ENCODE measurements at places on chromosomes 5 and 9.

DNA sequence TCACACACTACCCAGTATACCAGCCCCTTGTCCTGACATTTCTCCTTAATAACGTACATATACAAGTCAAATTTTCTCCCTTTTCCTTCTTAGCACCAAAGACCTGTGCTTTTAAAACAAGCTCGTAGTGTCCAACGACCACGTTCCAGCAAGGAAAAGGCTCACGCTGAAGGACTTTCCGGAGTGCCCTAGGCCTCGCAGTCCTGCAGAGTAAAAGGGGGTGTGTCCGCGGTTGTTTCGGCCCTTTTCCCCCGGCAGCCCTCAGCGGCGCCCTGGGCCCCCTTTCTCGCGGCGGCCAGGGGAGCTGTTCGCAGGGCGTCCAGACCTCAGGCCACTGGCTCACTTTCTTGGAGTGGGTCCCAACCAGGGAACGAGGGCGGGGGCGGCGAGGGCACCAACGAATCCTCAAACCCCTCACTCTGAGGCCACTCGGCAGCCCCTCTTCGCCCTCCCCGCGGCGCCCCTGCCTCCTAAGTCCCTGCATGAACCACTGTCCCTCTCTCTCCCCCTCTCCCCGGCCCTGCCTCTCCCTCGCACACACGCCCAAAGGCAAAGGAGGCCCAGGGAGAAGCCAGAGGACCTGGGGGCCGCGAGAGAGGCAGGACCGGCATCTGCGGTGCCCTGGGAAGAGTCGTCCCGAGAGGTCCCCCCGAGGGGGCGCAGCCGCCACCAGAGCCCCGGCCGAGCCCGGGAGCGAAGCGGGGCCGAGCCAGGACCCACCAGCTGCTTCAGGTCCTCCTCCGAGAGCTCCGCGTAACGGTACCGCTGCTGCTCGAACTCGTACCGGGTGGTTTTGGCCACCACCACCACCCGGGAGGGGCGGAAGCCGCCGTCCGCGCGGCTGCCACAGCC, 720 bp downstream of the NADK2 start:
- DNase-seq, result peak; percentile 67

DNA sequence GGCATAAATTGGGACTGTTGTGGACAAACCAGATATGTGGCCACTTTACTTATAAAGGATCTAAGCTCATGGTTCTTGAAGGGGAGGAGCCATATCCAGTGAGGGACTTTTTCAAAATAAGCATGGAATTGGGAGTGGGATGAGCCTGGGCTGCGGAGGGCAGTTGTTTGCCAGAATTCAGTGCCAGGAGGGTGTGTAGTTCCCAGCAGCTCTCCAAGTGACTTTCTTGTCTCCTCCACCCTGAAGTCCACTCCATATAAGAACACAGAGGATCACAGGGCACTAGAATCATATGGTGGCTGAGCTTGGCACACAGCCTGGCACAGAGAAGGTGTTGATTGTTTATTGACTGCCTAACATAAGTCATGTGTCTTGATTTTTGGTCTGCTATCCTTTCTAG, 121.1 kb downstream of the CAVIN4 start:
- no peak for DNase-seq

- DNase-seq, result no peak
These were observed 39.6 kb upstream of the FCN1 start for GRCh38 chr9:134957165-134957944.

- no peak for DNase-seq
These were observed 144.3 kb downstream of the ACTBL2 start for GRCh38 chr5:57338068-57338867.

DNA sequence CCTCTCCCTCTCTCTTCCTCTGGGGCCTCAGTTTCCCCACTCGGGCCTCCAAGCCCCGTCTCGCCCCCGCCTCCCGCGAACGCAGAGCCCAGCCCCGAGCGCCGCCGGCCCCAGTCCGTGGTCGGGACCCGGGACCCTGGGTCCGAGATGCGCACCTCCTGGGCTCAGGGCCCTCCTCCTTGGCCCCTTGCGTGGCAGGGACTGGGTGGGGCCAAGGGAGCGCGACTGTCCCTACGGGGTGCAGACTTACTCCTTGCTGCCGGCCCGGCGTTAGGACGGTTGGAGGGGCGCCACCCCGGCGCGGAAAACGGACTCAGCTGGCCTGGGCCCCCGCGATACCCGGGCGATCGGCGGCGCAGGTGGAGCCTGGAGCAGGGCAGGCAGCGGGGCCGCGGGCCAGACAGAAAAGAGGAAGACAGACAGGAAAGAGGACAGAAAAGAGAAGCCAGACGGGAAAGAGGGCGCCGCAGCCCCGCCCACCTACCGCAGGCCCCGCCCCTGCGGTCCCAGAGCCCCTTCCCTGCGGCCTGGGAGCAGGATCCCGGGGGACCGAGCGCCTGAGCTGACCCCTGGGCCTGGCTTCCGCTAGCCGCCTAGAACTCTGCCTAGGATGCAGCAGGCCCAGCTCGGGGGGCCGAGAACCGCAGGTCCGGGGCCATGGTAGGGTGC, at the start of gene GBGT1:
GBGT1 (minus strand) TSS at position 411 of the 669 bp plus-strand sequence. CDS start 1,502 bp downstream, outside the sequence.
- peak; percentile 72 for DNase-seq

GRCh38 chr5:93588352-93589151, 5.5 kb downstream of the NR2F1 start:
- no peak for DNase-seq
